ENCODE measurements at places on chromosomes 7 and 10.
A peak's percentile ranks its signal among the peaks of the same experiment; 100 is the strongest.

DNA sequence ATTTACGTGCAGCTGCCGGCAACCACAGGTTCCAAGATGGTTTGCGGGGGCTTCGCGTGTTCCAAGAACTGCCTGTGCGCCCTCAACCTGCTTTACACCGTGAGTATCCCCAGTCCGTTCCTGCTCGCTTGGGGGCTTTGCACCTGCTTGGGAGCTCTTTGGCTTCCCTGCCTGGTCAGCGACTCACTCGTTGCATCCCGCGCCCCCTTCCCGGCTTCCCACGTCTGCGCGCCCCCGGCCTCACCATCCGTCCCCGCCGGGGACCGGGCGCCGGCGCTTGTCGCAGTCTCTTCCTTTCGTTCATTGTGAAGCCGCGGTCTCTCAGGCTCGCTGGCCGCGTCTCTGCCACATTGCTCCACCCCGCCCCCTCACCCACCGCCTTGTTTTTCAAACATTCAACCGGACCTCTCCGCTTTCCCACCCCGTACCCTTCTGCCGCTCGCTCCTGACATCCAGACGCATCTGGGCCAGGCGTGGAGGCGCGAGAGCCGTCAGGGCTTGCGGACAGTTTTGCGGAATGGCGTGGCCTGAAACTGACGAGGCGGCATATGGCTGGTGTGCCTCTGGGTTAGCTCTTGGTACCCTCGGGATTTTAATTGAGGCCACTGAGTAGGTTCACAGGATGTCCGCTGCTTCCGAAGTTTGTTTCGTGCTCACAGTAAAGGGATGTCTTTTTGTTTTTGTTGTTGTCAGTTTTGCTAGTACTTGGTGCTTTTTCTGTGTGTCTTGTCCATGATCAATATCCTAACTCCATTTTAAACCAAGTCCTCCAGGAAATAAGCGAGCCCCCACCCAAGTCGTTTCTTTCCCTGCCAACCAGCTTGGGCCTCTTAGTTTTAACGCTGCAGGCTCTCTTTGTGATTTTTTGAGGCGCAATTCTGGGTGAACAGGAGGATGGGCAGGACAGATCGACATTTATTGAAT is 639 bp downstream of the TSPAN13 start:
- peak; percentile 10 for DNase-seq

GRCh38 chr10:35184527-35185171 is 58.0 kb downstream of the CREM start:
- peak; percentile 39 for DNase-seq

DNA sequence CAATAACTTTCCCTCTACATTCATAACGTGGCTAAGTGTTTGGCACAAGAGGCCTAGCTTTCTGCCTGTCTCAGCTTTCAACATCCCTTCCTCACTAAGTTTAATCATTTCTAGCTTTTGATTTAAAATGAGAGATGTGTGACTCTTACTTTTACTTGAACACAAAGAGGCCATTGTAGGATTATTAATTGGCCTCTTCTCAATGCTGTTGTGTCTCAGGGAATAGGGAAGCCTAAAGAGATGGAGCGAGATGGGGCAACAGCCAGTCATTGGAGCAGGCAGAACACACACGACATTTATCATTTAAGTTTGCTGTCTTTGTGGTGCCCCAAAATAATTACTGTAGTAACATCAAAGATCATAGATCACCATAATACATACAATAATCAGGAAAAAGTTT is 167.1 kb upstream of the TRIM24 start:
- DNase-seq: no peak

- DNase-seq: peak; percentile 36
These were observed 103.8 kb downstream of the TCF7L2 start for GRCh38 chr10:113053881-113054280.

DNA sequence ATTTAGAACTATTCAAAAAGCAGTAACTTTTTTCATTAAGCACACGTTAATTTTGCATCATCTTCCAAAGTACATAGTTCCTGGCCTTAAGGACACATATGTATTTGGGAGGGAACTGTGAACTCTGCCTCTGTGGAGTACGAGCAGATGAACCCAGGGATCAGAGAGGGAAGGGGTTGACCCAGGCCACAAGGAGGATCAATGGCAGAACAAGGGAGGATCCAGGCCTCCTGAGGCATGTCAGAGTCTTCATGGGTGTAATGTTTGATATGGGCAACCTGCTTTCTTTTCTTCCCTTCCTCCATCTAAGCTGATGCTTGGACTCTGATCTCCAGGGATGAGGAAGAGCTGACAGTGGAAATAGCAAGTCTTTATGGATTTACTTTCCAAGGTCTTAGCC is 164.0 kb downstream of the SH2D4B start:
- DNase-seq: no peak
